ENCODE measurements at places on chromosomes 6 and 20.

GRCh38 chr6:111427341-111428116 lies 55.5 kb downstream of the REV3L start:
- DNase-seq = no peak

- DNase-seq = no peak
These were observed 65.9 kb downstream of the FAM184A start for GRCh38 chr6:119012521-119012920.

DNA sequence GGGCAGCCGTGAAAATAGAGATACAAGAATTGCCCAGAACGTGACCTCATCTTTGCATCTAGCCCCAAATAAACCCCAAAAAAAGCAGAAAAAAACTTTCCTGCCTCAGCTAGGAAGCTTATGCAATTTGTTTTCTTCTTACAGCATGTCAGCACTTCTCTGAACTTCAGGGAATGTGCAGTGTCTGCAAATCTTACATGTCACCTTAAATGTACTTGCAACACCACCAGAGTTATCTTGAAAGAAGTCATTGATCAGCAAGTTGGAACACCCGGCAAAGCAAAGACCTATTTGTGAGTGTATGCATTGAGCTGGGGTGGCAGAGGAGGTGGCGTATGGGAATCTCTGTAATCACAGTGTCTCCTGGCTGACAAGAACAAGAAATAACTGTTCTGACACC lies 123.4 kb downstream of the PKHD1 start:
- no peak for DNase-seq

DNA sequence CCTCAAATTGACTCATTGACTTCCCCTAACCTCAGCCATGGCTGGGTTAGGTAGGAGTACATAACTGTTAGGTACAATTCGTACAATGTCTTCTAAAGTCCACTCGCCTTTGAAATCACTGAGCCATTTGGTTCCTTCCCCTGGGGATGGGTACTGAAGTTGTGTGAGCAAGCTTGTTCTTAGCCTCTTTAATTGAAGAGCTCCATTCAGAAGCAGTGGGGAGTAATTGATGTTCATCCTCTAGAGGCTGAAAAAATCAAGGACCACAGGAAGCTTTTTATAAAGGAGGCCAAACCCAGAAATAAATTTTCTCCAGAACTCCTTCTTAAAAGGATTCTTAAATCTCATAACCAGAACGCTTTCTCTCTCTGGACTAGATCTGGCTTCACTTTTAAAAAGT lies 60.6 kb downstream of the ANKS1A start:
- no peak for DNase-seq

DNA sequence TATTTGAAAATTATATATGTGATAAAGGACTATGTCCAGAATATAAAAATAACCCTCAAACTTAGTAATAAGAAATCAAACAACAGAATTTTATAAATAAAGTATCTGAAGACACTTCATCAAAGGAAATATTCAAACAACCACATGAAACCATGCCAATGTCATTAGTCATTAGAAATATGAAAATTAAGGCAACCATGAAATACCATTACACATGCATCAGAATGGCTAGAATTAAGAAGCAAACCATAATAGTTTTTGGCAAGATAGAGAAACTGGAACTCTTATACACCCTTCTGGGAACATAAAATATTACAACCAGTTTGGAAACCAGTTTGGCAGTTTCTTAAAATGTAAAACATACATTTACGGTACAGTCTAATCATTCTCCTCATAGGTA lies 137.2 kb upstream of the ADGRB3 start:
- no peak for DNase-seq

DNA sequence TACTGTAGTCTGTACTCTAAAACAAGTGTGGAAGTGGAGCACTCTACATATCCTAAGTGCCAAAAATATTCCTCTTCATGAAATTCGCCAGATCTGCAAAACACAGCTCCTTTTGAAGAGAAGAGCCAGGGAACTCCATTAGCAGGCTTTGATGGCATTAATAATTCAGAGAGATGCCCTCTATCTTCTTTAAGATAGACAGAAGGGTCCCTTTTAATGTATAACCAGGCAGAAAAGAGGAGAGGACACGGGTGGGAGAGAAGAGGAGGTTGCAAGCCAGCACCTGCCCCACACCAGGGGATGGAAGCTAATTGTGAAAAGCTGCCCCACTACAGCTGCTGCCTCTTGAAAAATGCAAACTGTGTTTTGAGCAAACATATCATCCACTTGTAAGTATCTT lies 3.7 kb upstream of the RFPL4B start:
- no peak for DNase-seq

GRCh38 chr6:170162775-170163404 lies 128.0 kb downstream of the DLL1 start:
- DNase-seq = no peak

- DNase-seq = no peak
These were observed 24.3 kb downstream of the SNX14 start for GRCh38 chr6:85569323-85569722.

GRCh38 chr20:19268426-19268825 lies 56.0 kb downstream of the SLC24A3 start:
- no peak for DNase-seq

- no peak for DNase-seq
These were observed 512.8 kb downstream of the MAFB start for GRCh38 chr20:40176098-40176841.

GRCh38 chr6:72636786-72637185 lies 14.9 kb downstream of the KCNQ5 start:
- no peak for DNase-seq

DNA sequence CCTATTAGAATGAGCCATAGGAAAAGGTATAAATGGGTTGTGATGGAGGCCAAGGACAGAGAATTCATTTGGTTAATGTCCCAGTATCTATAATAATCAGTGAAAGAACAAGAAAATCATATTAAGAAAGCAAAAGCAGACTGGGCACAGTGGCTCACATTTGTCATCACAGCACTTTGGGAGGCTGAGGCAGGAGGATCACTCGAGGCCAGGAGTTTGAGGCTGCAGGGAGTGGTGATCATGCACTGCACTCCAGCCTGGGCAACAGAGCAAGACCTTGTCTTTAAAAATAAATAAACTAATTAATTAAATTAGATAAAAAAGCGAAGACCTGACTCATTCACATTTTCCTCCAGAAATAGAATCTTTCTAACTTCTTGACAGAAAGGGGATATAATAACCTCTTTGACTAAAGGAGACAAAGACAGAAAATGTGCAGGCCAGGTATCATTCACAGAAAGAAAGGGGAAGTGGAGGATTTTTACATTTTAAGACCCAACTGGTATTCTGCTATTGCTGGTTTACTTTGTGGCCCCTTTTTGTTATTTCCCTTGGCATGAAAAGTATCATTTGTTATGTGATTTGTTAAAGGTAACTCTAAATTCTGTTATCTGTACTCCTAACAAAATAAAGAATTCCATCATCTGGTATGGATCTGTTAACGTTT lies 31.9 kb upstream of the MAPK13 start:
- no peak for DNase-seq

- no peak for DNase-seq
These were observed 70.5 kb downstream of the TOX2 start for GRCh38 chr20:43985121-43985520.

- no peak for DNase-seq
These were observed 3.5 kb downstream of the CTNNBL1 start for GRCh38 chr20:37697314-37697713.

Data from left lobe of liver (tissue), 2 donors.